Astrocyte of the hippocampus (primary cell): ENCODE measurements at places on chromosomes 5 and 9.

DNA sequence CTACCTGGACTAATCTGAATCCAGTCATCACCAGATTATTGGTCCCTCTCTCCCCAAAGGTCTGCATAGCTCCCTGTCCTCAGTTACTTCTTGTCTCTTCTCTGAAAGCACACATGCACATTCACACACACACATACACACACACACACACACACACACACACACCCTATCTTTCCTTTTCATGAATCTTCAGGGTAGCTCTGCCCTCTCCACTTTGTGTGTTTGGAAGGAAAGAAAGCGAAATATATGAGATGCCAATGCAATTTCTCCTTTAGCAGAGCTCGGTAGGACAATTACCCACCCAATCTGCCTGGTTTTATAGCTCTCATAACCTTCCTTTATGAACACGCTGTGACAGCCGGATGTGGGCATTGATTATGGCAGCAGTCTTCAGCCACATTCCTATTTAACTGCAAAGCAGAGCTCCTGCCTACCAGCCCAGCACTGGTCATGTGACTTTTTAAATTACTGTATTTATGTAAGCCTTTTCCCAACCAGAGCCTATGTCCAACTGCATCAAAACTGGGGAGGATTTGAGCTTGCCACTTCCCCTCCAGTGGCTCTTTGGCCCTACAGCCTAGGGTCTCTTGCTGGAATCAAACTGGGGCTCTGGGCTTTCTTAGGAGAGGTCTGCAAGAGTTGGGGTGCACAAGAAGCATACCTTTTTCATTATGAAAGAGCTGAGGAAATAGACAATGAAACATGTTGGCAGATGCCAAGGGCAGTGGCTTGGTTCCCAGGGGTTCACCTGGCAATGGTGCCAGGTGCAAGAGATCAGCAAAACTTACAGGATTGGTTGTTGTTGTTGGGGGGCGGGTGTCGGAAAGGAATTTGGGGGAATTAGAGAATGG lies 20.8 kb upstream of the MATR3 start:
- DNase-seq, result peak; percentile 31

- no peak for DNase-seq
These were observed 14.0 kb downstream of the MYORG start for GRCh38 chr9:34362614-34363214.

DNA sequence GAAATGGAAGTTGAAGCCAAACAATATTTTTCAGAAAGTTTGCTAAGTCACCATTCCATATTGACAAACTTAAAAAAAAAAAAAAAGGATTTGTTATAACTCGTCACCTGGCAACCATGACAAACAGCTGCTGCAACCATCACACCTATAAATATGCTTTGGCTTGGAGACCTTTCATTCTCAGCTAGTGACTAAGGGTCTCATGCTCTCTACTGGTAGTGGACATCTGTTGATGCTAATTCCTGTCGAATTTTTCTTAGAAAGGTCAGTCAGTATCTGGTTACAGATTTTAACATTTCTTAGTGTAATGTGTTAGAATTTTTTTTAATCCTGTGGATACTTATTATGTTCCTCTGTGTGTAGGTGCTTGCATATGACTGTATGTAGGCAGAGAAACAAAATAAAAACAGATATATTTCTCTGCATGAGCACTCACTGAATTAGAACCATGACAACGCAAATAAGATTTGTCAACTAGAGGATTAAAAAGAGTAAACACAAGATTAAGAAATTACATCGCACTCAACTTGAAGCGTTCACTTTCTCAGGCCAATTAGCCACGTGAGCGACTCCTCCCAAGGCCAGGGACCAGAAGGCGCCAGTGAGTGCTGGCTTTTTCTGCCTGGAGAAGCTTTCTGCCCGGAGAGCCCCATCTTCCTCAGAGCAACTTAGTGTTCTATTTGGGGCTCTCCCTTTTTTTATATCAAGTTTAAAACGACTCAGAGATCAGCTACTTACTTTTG lies 27.0 kb upstream of the ZNF622 start:
- DNase-seq, result peak; percentile 47

GRCh38 chr5:53261245-53261644 lies 151.7 kb upstream of the MOCS2 start:
- DNase-seq, result no peak

- no peak for DNase-seq
These were observed 22.7 kb downstream of the CFAP90 start for GRCh38 chr5:7828269-7828668.

- peak; percentile 42 for DNase-seq
These were observed 872.6 kb downstream of the DTWD2 start for GRCh38 chr5:118115791-118116190.

- DNase-seq, result no peak
These were observed 162.6 kb upstream of the CDKN2B start for GRCh38 chr9:22171691-22172090.

DNA sequence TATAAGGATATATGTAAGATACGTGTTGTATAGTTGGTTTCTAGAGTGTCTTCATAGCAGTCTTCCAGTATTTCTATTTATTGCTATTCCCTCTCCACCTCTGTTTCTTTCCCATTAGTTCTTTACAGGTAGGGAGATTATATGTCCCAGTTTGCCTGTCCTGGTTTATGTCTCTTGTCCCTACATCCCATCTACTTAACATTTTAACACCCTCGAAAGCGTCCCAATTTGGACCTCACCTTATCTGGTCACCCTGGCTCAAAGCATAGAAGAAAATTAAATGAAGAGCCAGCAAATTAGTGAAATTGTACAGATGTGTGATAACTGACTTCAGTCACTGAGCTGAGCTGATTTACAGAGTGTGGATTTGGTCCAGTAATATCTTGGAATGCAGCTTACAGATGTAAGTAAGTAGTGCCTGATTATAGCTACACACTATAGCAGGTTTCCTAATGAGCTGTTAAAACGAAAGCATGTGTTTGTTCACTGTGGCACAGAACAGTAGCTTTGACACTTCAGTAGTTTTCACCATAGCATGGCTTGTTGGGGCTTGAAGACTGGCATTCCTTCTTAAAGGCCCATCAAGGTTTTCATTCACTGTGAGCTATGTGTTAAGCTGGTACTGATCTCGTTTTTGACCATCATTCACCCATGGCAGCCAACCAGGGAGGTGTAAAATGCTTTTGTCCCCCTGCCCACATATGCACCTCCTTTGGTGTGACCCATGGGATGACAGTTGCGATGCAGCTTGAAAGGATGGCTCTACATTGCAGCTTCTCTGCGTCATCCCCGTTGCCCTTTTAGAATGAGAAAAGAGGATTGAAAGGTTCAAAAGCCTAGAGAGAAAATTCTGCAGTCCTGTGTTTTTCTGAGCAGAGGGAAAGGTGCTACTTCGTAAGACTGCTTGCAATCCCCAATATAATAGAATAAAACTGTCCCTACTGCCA lies 192.1 kb upstream of the DMRT1 start:
- no peak for DNase-seq

DNA sequence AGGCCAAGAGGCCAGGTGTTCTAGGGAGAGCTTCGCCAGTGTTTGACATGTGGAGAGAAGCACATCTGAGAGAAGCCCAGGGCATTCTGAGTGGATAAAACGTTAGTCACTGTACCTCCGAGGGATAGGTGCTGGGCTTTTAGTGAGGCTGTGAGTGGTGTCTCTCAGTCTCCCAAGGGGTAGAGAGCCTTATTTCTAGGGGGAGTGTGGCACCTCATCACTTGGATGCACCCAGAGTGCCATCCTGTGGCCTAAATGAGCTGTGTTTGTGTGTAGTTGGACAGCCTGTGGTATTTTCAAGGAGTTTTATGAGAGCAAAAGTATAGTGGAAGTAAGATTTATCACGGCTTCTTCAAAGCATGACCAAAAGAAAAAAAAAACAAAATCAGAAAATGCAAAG lies 1046.9 kb upstream of the WWC1 start:
- DNase-seq, result peak; percentile 55

DNA sequence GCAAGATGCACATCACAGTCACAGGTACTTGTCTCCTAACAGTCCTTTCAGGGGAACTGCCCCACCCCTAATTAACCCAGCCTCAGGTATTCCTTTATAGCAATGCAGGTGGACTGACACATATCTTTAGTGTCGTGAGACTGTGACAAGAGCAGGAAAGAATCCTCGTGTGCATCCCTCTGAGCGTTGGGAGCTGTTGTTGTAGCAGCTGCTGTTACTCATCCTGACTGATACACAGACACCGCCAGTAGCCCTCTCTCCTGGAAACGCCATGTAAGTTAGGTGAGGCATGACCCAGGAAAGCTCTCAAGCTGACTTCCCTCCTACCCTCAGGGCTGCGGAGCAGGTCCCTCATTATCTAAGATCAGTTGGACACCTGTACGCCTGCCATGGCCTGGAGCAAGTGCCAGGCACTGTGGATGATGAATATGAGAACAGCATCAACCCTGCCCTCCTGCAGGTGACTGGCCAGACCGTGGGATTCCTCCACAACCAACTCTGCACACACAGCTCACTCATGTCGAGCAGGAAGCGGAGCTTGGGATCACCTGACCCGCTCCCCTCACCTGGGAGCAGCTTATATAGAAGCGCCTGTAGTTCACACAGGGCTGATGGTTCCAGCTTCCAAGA lies 10.2 kb upstream of the LCN15 start:
- DNase-seq, result no peak

- DNase-seq, result peak; percentile 25
These were observed 31.1 kb upstream of the IQGAP2 start for GRCh38 chr5:76371960-76372322.

- no peak for DNase-seq
These were observed 139.9 kb downstream of the PIP5K1B start for GRCh38 chr9:68844631-68845612.

- no peak for DNase-seq
These were observed 159.6 kb upstream of the GPR151 start for GRCh38 chr5:146675636-146676035.

DNA sequence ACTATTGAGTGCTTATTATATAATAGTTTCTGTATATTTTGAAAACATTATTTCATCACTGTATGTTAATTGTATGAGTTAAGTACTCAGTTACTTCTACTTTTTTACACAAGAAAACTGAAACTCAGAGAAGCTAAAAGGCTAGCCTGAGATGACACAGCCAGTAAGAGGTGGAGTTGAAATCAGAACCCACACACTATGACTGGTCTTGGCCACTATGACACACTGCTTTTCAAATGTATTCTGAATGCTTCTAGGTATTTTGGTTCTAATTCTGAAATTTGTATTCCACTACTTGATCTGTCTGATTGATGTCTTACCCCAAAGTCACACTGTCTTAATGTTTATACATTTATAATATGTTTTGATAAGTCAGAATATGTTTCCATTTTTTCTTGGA lies 181.8 kb downstream of the ZDHHC21 start:
- DNase-seq, result peak; percentile 27

GRCh38 chr9:70020991-70021571 lies 22.6 kb upstream of the MAMDC2 start:
- peak; percentile 94 for DNase-seq

GRCh38 chr9:68933434-68934328 lies 80.2 kb downstream of the PRKACG start:
- no peak for DNase-seq

DNA sequence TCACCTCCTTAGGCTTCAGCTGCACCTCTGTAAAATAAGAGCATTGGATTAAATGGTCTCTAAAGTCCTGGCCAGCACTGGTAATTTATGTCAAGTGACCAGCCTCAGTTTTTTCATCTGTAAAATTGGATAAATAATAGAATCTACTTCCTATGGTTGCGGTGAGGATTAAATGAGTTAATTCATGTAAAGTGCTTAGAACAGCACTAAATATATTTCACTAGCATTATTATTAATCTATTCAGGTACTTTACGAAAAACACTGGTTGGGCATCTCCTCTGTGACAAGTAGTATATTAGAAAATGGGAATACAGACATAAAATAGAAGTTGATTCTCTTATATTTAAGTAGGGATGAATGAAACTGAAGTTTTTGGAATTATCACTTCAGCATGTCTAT lies 13.8 kb upstream of the TMEM245 start:
- no peak for DNase-seq

- no peak for DNase-seq
These were observed 559.4 kb downstream of the DNAH5 start for GRCh38 chr5:13385066-13385465.

GRCh38 chr5:142425286-142426065 lies 100.7 kb upstream of the SPRY4 start:
- DNase-seq, result no peak

- no peak for DNase-seq
These were observed 21.4 kb upstream of the JAKMIP2 start for GRCh38 chr5:147803926-147804325.

GRCh38 chr5:91407204-91407603 lies 24.1 kb upstream of the ARRDC3 start:
- DNase-seq, result no peak

- peak; percentile 45 for DNase-seq
These were observed at the start of gene SELENOP for GRCh38 chr5:42811591-42812446. SELENOP (minus strand) TSS chr5:42811892; CDS start chr5:42808353, 3,539 bp downstream.

GRCh38 chr5:16570121-16570815 lies 46.5 kb downstream of the RETREG1 start:
- no peak for DNase-seq

DNA sequence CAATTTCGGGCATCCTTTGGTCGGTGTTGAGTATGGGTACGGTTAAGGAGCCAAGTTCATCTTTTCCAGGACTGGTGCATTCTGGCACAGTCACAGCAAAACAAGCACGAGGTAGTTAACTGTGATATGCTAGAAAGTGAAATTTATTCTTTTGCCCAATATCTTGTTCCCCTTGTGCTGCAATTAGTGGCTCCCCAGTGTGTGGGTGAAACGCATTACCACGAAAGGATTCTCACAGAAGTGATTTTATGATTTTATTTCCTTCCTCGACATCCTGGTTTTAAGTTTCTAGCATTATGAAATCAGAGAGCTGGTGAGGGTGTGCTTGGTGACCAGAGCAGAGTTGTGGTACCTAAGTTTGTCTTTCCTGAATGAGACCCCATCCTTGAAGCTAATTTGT lies 1.5 kb downstream of the FRMPD1 start:
- DNase-seq, result no peak

GRCh38 chr9:98520221-98520960 lies 188.3 kb downstream of the GABBR2 start:
- DNase-seq, result peak; percentile 10

GRCh38 chr5:59489551-59489950 lies 404.0 kb downstream of the PDE4D start:
- no peak for DNase-seq

GRCh38 chr5:98263084-98263483 lies 510.4 kb upstream of the RGMB start:
- DNase-seq, result no peak
